Nephron progenitor cell (in vitro differentiated cells): ENCODE measurements at places on chromosomes 2 and 18.
A peak's percentile ranks its signal among the peaks of the same experiment; 100 is the strongest.

DNA sequence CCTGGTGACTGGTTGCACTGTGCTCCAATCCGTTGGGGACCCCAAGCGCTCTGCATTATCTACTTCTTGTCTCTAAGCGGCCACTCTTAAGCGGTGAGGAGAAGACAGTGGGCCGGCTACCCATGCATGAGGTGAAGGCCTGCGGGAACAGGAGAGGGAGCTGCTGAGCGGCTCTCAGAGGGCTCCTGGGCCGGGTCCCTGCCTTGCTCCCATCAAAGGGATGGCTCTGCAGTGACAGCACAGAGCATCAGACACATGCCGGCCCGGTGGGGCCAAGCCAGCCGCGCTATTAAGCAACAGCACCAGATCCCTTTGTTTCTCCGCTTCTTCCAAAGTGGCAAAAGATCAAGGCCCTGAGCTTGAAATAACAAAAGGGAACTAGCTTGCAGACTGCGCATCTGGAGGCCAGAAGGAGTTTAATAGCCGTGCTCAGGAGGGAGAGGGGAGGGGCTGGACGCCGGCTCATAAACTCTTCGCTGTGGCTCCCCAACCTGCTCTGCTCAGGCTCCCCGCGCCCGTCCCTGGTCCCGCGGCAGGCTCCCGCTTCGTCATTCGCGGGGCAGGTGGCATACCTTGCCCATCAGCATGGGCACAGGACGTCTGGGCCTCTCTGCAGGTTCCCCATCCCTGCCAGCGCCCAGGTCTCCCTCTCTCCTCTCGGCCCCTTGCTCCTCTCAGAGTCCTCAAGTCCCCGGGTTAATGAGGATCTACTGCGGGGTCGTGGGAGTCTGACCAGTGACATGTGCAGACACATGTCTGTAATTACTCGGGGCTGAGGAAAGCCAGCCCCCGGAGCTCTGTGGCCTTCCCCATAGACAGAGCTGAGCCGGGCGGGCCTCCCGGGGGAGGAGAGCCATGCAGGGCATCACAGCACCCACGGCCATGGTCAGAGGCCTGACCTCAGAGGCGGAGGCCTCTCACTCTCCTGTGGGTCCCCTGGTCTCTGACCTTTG, 96.7 kb downstream of the ASB1 start:
- peak; percentile 77 for DNase-seq

DNA sequence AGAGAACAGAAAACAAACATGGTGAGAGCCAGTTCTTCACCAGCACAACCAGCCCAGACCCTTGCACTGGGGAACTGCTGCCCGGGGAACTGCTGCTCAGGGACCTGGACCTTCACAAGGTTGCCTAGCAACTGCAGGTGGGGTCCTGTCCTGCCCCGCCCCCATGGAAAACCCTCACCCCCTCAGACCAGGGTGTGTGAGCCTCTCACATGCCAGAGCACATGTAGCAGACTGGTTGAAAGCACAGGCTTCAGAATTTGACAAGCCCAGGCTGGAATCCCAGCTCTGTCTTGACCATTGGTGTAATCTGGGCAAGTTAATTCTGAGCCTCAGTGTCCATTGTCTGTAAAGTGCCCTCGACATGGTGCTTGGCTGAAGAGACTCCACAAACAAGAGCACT, 118.6 kb downstream of the LOXHD1 start:
- DNase-seq = no peak

- no peak for DNase-seq
These were observed 61.3 kb downstream of the POLE4 start for GRCh38 chr2:75019790-75020189.

DNA sequence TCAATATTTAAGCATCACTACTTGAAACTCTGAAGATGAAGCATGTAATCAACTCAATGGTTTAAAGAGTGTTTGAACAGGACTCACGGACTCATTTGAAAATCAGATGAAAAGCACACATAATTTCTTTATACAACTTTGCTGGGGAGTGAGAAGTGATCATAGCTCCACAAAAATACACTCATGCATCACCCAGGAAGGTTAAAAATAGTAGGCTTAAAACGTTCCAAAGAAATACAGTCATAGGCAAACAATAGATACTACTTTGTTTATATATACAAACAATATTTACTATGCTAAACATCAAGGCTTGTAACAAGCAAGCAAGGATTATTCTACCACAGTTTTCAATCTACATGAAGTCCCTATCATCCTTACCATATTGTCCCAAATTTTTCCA, 11.6 kb downstream of the HNRNPLL start:
- DNase-seq = no peak

GRCh38 chr2:197286805-197287595, 23.6 kb downstream of the ANKRD44 start:
- no peak for DNase-seq

GRCh38 chr18:40152859-40153258, 1802.2 kb upstream of the PIK3C3 start:
- no peak for DNase-seq

GRCh38 chr2:254241-254640, 9.6 kb downstream of the SH3YL1 start:
- DNase-seq = no peak

- no peak for DNase-seq
These were observed 333.1 kb upstream of the VWC2L start for GRCh38 chr2:214077727-214078126.

DNA sequence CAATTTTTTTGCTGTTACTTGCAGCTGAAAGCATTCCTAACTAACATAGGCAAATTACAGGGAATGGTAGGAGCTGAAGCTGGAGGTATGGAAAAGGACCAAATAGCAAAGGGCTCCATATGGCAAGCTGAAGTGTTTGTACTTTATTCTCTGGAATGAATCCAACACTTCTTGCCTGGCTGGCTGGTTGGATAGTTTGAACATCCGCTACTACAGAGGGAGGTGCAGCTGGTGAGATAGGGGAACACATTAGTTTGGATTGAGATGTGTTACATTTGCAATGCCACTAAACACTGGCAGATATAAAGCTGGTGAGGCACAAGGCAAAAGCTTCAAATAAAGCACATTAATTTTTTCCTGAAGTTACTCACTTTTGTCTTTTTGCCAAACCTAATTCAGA, 291.5 kb downstream of the SP3 start:
- DNase-seq = no peak

DNA sequence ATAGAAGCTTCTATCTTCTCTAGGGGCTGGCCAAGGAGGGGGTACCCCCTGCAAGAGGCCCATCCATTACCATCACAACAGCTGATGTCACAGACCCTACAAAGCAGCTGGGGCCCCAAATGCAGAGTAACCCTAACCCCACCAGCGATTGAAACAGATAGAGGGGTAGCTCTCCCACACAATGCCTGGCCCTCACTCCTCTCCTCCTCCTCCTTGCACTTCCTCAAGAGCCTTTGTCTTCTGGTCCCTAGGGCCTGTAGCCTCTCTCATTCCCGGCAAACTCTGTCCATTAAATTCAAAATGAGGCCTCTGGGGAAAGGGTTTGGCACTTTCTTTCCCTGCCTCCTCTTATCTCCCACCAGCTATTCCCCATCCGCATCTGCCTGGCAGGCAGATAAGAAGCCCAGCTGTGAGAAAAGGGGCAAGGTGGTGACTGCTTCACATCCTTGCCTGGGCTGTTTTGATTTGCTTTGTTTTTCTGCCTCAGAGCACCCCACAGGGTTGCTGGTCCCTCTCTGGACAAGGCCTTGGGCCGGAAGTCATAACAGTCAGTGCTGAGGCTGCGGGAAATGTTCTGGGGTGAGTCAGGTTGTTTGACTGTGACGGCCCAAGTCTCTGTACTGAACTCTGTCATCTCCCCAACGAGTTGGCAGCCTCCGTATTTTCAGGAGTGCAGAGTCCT, 26.1 kb upstream of the CYP26B1 start:
- DNase-seq = no peak

- no peak for DNase-seq
These were observed 37.8 kb upstream of the TNP1 start for GRCh38 chr2:216897561-216898203.

GRCh38 chr2:19351899-19352697, 6.3 kb downstream of the OSR1 start:
- DNase-seq = peak; percentile 43

DNA sequence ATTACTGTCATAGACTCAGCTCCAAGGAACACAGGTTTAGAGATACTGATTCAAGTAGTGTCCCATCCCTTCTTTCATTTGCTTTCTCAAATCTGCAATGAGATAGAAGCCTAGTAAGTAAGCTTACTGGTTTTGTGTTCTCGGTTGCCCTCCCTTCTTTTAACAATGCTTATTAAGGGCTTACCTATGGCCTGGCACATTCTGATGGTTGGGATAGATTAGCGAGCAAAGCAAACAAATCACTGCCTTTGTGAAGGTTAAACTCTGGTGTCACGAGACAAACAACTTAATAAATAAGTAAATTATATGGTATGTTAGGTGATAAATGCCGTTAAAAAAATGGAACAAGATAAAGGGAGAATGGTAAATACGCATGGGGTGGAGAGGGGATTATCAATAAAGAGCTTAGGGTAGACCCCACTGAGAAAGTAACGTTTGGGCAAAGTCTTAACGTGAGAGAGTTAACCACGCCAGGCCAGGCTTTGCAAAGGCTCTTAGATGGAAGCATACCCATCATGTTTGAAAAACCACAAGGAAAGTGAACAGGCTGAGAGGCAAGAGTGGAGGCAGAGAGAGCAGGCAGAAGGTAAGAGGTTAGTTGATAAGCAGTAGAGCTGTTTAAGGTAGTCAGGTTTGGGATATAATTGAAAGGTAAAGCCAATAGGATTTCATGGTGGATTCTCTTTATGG, 31.0 kb downstream of the EIF2AK3 start:
- DNase-seq = no peak

- no peak for DNase-seq
These were observed 117.8 kb upstream of the NRP2 start for GRCh38 chr2:205564346-205565141.

DNA sequence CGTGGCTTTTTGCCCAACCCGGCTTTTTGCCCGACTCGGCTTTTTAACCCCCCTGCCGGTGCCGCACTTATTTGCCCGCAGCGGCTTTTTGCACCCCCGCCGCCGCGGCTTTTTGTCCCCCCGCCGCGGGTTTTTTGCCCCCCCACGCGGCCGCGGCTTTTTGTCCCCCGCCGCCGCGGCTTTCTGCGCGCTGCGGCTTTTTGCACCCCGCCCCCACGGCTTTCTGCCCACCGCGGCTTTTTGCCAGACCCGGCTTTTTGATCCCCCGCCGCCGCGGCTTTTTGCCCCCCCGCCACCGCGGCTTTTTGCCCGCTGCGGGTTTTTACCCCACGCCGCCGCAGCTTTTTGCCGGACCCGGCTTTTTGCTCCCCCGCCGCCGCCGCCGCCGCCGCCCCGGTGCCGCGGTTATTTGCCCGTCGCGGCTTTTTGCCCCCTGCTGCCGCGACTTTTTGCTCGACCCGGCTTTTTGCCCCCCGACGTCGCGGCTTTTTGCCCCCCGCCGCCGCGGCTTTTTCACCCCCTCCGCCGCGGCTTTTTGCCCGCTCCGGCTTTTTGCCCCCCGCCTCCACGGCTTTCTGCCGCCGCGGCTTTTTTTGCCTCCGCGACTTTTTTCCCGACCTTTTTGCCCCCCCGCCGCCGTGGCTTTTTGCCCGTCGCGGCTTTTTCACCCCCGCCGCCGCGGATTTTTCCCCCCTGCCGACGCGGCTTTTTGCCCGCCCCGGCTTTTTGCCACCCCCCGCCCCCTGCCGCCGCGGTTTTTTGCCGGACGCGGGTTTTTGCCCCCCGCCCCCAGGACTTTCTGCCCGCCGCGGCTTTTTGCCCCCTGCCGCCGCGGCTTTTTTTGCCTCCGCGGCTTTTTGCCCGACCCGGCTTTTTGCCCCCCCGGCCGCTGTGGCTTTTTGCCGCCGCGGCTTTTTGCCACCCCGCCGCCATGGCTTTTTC, 2786.5 kb downstream of the RPIA start:
- DNase-seq = no peak

DNA sequence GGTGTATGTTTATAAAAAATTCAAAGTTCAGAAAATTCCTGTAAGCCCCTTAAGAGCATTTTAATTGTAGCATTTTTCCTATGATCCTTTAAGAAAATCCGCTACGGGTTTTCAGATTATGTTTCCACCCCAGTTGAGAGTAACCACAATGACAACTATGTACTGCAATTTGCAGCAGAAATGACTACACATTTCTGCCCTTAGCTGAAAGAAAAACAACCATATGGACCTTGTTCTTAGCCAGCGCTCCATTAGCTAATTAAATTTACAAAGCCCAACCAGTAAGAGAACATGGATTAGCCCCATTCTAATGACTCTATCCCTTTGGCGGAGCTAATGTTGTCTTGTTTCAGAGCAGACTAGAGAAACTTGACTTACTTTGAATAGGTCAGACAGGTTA, 247.6 kb downstream of the SLC8A1 start:
- DNase-seq = no peak

- no peak for DNase-seq
These were observed 17.5 kb upstream of the LONRF2 start for GRCh38 chr2:100339823-100340222.

DNA sequence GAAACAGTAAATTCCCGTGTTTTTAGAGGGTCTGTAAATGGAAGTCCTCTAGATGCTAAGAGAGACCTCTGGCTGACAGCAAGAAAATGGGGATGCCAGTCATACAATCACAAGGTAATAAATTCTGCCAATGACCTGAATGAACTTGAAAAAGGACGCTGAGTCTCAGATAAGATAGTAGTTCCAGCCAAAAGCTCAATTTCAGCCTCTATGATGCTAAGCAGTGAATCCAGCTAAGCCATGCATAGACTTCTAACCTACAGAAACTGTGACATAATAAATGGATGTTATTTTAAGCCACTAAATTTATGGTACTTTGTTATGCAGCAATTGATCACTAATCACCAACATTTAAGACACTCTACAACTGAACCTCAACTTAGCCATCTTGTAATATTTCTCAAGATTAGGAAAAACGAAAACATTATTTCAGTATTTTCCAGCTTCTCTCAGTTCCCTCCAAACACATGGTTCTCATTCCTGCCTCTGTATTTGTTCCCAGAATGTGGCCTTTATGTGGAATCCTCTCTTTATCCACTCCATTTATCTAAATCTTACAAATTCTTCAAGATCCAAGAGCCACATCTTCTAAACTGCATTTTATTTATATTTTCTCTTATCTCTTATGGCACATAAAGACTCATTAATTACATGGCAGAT, 331.1 kb downstream of the GULP1 start:
- DNase-seq = no peak

- no peak for DNase-seq
These were observed 144.2 kb downstream of the TCF4 start for GRCh38 chr18:55443776-55444175.

- DNase-seq = no peak
These were observed 505.4 kb upstream of the MYT1L start for GRCh38 chr2:2836343-2837070.

- no peak for DNase-seq
These were observed 32.6 kb upstream of the LRRC30 start for GRCh38 chr18:7198326-7198725.

DNA sequence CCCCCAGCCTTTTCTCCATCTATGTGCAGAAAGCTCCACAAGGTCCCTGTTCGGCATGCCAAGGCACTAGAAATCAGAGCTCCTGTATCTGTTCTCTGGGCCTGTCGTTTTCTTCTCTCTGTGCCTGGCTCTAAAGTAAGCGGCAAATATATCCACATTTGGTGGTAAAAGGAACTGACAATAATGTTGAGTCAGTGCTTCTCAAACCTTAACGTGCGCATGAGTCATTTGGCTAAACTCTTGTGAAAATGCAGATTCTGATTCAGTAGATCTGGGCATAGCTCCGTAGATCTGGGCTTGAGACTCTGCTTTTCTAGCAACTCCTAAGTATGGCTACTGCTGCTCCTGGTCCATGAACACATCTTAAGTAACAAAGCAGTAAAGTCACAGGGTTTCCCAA, 16.5 kb upstream of the ACSL3 start:
- no peak for DNase-seq
